ENCODE measurements at places on chromosomes 2 and 18.

DNA sequence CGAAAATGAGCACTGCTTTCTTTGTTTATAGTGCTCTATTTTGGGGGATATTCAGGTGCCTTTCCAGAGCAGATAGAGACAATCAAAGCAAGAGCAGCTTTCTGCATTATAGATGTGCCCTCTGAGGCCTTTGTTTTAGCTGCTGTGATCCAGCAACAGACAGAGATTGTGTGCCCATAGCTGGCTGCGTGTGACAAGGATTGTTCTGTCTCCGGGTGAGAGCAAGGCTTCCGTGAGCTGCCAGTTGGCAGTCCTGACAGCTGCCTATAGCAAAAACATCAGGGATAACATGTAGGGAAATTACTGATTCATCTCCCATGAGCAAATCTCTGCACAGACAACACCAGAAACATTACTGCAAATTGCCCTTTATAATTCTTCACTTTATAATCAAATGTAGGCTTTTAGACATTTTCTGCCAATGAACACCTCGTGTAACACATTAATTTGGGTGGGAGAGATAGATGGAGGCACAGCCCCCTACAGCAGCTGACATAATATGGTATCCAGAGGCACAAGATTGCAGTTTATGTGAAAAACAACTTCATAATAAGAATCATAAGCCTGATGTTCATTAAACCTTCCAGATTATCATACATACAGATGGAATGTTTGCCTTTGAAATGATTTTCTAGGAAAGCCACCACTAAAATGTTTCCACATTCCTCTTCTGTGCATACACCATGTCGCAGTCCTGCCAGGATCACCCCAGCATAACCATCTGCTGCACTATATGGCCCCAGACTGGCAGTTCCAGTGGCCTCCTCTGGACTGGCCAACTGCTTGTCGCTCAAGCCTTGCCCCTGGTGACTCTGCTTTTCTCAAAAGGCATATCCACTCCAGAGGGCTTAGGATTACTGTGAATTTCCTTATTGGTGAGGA is 131.2 kb downstream of the TRIB2 start:
- H3K36me3 ChIP-seq = no peaks in the 10 kb centered on the region
- no peak for DNase-seq
- no peaks in the 10 kb centered on the region for H3K27me3 ChIP-seq
- no peak overlapping the region for H3K27ac ChIP-seq
- H3K4me1 ChIP-seq = peaks cover 6% of the 10 kb centered on the region
- no peak overlapping the region for H3K4me3 ChIP-seq

GRCh38 chr18:21300908-21301200 is 58.8 kb downstream of the GREB1L start:
- no peak for DNase-seq
- no peaks in the 10 kb centered on the region for H3K27me3 ChIP-seq
- H3K36me3 ChIP-seq = no peaks in the 10 kb centered on the region
- H3K4me1 ChIP-seq = peaks cover 26% of the 10 kb centered on the region

GRCh38 chr2:241895712-241896641 is 26.4 kb downstream of the RTP5 start:
- no peaks in the 10 kb centered on the region for H3K27me3 ChIP-seq
- H3K4me1 ChIP-seq = peaks cover 18% of the 10 kb centered on the region
- no peaks in the 10 kb centered on the region for H3K36me3 ChIP-seq

DNA sequence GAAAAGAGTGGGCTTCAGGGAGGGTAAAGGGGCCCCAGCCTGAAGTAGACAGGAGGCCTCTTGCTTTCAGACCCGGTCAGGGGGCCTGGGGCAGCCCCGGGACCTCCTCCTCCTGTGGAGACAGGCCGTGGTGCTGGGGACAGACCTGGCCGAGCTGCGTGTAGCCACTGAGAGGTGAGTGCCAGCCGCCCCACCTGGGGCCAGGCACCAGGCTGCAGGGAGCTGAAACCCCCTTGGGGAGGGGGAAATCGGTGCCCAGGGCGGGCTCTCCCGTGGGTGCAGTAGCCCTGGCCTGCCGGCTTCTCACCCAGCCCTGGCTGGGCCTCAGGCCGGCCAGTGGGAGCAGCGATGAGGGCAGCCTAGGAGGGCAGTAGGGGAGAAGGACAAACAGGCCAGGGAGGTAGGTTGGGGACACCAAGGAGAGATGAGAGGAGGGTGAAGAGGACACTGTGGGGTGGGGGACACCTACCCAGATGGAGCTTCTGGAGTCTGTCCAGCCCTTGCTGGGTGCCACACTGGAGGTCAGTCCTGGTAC is 24.0 kb downstream of the CROCC2 start:
- H3K27ac ChIP-seq = no peak overlapping the region
- H3K36me3 ChIP-seq = no peaks in the 10 kb centered on the region
- H3K4me1 ChIP-seq = peaks cover 15% of the 10 kb centered on the region
- no peaks in the 10 kb centered on the region for H3K27me3 ChIP-seq

DNA sequence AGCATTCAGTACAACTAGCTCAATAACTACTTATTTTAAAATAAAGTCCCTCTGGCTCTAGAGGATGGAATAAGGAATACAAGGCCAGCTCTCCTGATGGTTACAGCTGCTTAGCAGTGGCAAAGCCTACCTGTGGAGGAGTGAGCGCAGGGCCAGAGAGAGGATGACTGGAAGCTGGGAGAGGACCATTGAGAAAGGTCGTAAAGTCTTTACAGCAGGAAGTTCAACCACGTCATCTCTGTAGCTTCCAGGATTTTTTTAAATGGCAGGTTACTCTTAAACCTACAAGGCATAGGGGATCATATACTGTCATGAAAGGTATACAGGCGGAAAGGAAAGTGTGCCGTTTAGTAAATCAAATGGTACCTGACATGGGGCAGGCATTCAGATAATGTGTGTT is 26.3 kb downstream of the ANXA4 start:
- H3K36me3 ChIP-seq = peaks cover 11% of the 10 kb centered on the region
- peaks cover 33% of the 10 kb centered on the region for H3K4me1 ChIP-seq
- DNase-seq = no peak
- H3K4me3 ChIP-seq = no peak overlapping the region

DNA sequence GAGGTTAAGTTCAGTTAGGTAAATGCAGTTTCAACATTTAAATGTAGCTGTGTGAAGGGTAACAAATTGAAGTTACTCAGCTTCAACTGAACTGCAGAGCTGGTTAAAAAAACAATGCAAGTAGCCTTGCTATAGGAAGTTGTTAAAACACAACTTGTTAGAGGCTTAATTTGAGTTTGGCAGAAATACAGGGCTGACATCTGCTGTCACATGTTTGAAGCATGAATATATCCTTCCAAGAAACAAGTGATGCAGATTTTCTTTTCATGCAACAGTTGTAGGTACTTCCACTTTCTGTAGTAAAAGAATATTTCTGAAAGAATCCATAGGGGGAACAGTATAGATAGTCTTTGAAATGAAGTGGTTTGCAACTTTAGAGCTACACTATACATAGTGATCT is 208.7 kb upstream of the RASGRP3 start:
- H3K27ac ChIP-seq = no peak overlapping the region
- H3K27me3 ChIP-seq = no peaks in the 10 kb centered on the region
- H3K4me3 ChIP-seq = no peak overlapping the region

DNA sequence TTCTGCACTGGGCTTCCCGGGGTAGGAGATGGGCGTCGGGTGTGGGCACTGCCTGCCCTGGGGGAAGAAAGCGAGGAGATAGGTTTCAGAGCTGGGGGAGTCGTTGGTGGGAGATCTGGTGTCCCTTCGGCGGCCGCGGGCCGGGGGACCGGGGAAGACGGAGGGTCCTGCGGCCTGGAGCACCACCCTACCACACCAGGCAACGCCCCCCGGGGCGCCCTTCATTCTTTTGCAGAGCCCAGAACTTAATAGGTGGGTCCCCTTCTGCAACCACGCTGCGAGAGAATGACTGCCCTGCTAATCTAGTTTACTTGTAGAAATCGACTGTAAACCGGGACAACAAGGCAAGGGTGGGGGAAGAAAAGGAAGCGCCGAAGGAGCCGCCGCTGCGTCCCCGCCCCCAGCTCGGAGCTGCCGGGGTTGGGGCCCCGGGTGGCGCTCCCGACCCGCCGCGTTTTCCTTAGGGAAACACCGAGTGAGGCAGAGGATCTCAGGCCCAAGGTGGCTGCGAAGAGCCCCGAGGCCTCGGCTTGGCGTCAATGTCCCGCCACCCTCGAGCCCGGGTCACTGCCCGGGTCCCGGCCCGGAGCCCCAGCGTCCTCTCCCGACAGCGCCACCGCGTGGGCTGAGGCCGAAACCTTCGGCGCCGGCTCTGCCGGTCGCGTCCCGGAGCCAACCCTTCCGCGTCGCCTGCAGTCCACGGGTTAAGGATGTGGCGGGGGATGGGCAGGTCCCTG is 5.4 kb upstream of the SATB2 start:
- H3K36me3 ChIP-seq = no peaks in the 10 kb centered on the region
- DNase-seq = peak; percentile 82
- peak overlapping the region; percentile 76 for H3K4me3 ChIP-seq
- no peak overlapping the region for H3K27ac ChIP-seq
- peaks cover 84% of the 10 kb centered on the region for H3K27me3 ChIP-seq

- peaks cover 3% of the 10 kb centered on the region for H3K27me3 ChIP-seq
- H3K36me3 ChIP-seq = no peaks in the 10 kb centered on the region
These were observed 169.5 kb upstream of the COPS8 start for GRCh38 chr2:236916181-236916580.

GRCh38 chr2:232203936-232204335 is 174.6 kb upstream of the ALPP start:
- peaks cover 20% of the 10 kb centered on the region for H3K4me1 ChIP-seq
- H3K4me3 ChIP-seq = no peak overlapping the region
- H3K27me3 ChIP-seq = no peaks in the 10 kb centered on the region
- H3K27ac ChIP-seq = no peak overlapping the region

DNA sequence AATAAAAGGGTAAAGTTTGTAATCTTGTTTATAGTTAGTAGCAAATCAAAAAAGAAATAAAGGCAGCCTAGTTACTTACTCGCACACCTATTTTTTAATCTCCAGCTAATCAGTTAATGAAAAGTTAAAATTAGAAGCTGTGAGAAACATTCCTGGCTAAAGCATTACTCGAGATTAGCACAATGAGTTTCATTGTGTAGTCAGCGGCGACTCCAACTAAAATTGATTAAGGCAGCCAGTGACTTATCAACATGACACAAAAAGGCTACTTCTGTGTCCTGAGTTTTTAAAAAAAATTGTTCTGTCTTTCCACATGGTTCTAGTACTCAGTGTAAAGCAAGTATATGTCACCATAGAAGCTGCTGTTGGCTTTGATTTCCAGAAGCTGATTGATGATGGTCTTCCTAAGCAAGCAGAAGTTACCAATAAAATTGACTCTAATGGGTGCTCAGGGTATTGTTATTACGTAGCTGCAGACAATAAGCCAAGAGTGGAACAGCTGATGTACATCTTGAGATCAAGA is 159.2 kb downstream of the CPS1 start:
- H3K4me3 ChIP-seq = no peak overlapping the region
- no peak for DNase-seq
- H3K27me3 ChIP-seq = peaks cover 3% of the 10 kb centered on the region
- H3K27ac ChIP-seq = no peak overlapping the region
- H3K4me1 ChIP-seq = peaks cover 13% of the 10 kb centered on the region

DNA sequence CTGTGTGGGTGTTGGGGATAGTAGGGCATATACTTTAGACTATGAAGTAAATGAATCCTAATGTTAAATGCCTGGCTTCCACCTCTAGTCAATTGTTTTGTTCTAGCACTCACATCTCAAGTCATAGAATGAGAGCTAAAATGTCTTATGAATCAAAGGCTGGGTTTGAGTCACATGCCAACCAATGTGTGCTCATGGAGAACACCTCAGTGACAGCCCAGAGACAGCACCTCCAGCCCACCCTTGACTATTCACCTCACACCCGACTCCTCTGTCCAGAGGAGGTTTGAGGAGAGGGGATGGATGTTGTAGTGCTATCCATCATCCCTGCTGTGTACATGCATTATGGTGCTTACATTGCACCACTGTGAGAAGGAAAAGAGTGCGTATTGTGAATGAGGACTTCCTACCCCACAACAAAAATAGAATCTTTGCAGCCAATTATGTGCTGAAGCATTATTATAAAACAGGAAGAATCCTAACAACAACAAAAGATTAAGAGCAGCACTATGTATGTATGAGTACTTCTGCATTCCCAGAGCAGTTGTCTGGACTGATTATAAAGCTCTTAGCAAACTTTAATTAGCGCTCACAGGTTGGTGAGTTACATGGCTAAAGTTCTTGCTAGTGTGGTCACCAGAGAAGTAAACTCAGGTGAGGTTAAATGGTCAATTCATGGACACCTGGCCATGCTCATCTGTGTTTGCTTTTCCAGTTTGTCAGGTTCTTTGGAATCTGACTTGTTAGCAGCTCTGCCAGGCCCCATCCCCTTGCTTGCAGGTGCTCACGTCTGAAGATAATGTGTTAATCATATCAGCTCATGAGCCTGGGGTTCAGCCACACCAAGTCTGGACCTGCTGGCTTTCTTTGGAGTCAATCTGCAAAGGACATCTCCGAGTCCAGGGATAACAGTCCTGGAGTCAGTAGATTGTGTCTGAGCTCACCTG is 55.3 kb upstream of the NABP1 start:
- peaks cover 14% of the 10 kb centered on the region for H3K4me1 ChIP-seq
- DNase-seq = no peak
- H3K4me3 ChIP-seq = no peak overlapping the region

DNA sequence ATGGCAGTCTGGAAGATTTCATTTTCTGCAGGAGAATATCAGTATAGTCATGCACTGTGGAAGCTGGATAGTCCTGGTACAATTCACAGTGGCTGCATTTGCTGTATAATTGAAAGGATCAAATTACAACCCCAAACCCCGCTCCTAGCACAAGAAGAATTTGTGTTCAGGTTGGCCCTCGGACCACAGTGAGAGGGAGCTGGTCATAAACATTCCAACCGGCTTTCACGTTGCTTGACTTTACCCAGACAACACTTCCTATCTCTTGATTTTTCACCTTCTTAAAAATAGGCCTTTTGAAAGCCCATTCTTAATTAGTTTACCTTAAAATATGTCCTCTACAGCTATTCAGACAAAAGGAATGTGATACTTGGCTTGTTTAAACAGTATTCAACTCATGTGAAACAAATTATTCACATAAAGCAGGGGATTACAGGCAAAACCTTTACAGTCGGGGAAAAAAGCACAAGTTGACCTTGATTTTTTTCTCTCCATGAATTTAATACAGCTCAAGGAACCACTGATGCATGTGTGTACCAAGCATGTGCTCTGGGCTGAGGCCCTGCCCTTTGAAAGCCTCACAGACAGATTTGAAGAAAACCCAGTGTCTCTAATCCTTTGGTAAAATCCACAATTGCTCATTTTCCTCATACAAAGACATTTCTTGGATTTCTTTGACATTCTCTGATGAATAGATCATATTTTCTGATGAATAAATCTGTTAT is 143.0 kb upstream of the SOX11 start:
- DNase-seq = no peak
- no peak overlapping the region for H3K4me3 ChIP-seq
- peaks cover 19% of the 10 kb centered on the region for H3K4me1 ChIP-seq
- no peaks in the 10 kb centered on the region for H3K36me3 ChIP-seq
- no peaks in the 10 kb centered on the region for H3K27me3 ChIP-seq
- H3K27ac ChIP-seq = peak overlapping the region; percentile 2

- H3K36me3 ChIP-seq = no peaks in the 10 kb centered on the region
- H3K4me1 ChIP-seq = no peaks in the 10 kb centered on the region
- DNase-seq = no peak
- H3K27ac ChIP-seq = no peak overlapping the region
These were observed 297.4 kb downstream of the CDH2 start for GRCh38 chr18:27879540-27879939.

Measured in type B pancreatic cell (in vitro differentiated cells).